ENCODE measurements at places on chromosomes 2 and 18. TPM values are rescaled to one million over a fixed set of nuclear protein-coding genes. Genes with fewer than 3 reads are reported as not detected.

AKAIN1 gene
- total RNA-seq: not detected

MFF gene
- 117 TPM for total RNA-seq

COLEC12 gene
- 0.03 TPM for total RNA-seq

PLGLB1 gene
- total RNA-seq: 0.66 TPM

OXER1 gene
- total RNA-seq: not detected

SLC9A2 gene
- 3.3 TPM for total RNA-seq

MYL12A gene
- 333 TPM for total RNA-seq

MAB21L4 gene
- 0.29 TPM for total RNA-seq

IL36G gene
- total RNA-seq: not detected

INHA gene
- total RNA-seq: 0.42 TPM

ASPRV1 gene
- total RNA-seq: 0.20 TPM

ALK gene
- total RNA-seq: not detected

UGT1A10 gene
- not detected for total RNA-seq

TMEM17 gene
- total RNA-seq: 4.8 TPM

AQP12A gene
- not detected for total RNA-seq

CNGA3 gene
- total RNA-seq: 0.09 TPM

SLC16A14 gene
- total RNA-seq: 1.3 TPM

GCKR gene
- total RNA-seq: 0.13 TPM

CYP27A1 gene
- total RNA-seq: 0.18 TPM

TMEM178A gene
- total RNA-seq: 0.21 TPM

DSEL gene
- total RNA-seq: 0.53 TPM

SP140 gene
- total RNA-seq: not detected

NYAP2 gene
- total RNA-seq: not detected

CAPN13 gene
- 0.15 TPM for total RNA-seq
